ENCODE measurements at places on chromosomes 6 and 20.

DNA sequence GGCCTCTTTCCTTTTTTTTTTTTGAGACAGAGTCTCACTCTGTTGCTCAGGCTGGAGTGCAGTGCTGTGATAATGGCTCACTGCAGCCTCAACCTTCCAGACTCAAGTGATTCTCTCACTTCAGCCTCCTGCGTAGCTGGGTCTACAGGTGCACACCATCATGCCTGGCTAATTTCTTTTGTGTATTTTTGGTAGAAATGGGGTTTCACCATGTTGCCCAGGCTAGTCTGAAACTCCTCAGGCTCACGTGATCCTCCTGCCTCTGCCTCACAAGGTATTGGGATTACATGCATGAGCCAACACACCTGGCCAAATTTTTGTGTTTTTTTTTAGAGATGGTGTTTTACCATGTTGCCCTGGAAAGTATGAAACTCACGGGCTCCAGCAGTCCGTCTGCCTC lies 29.3 kb downstream of the SRC start:
- DNase-seq = no peak

- DNase-seq = no peak
Measured at GRCh38 chr6:105967917-105968602, 118.1 kb upstream of the PRDM1 start.

DNA sequence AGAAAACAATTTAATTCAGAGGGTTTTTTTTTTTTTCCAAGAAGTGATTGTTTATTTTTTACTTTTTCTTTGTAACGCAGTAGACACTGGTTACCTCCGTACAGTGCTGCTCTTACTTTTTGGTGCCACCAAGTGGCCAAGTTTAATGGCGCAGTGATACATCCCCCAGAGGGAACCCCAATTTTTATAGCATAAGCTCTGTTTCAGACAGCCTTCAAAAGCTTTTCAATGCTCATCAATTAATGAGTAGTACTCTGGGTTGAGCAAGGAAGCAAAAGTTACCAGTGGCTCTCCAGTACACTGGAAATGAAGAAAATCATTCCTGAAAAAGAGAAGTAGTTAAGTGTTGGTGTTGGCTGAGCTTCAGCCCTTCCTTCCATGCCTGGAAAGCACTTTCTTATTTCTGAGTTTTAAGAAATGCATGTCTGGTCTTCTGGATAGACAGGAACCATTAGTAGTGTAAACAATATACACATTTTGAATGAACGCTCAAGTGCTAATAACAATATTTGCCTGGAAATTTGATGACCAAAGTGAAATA lies 129.1 kb upstream of the SMLR1 start:
- DNase-seq = peak; percentile 55

- DNase-seq = no peak
Measured at GRCh38 chr20:37977786-37978185, 55.5 kb downstream of the TTI1 start.

DNA sequence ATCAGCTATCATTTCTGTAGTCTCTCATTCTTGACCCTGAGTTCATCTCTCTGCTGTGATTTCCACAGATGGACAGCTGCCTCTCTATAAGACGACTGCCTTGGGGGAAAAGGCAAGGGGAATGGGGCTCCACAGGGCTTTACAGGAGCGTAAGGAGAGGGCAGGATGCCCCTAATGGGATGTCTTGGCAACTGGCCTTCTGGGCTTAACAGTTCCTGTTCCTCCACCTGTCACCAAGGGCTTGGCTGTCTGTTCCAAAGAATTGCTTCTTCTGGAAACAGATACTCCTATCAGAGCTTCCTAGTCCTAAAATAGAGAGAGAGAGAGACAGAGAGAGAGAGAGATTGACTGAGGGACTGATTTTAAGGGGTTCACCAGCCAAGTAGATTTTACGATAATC lies 181.9 kb downstream of the TMEM200A start:
- DNase-seq = peak; percentile 90

DNA sequence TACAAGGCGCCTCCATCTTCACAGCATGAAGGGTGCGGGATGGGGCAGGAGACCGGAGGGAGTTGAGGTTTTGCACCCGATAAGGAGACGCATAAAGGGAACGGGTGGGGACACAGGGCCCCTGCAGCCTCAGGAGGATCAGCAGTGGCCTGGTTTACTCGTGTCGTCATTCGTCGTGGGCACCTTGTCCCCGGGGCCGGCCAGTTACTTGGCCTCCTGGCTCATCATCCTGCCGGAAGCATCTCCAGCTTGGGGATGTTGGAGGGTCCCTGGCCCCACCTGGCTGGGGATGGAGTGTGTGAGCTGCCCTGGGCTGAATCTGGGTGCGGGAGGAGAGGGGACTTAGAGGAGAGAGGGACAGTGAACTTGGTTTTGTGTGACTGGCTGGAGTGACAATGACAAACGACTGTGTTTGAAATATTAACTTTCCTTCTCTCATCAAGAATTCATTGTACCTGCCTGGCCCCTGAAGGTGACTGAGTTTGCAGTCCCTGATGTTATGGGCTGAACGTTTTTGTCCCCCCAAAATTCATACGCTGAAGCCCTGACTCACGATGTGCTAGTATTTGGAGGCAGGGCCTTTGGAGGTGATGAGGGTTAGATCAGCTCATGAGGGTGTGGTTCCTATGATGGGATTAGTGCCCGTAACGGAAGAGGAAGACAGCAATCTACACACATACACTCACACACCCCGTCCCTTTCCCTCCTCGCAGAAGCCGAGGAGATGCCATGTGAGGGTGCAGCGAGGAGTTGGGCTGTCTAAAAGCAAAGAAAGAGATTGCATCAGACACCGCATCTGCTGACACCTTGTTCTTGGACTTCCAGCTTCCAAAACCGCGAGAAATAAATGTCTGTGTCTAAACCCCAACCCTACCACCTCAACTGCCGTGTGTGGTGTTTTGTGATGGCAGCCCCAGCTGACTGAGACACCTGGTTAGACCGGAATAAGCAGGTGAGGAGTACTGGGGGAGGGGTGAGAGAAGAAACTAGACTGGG lies 65.0 kb upstream of the MAP3K4 start:
- no peak for DNase-seq

DNA sequence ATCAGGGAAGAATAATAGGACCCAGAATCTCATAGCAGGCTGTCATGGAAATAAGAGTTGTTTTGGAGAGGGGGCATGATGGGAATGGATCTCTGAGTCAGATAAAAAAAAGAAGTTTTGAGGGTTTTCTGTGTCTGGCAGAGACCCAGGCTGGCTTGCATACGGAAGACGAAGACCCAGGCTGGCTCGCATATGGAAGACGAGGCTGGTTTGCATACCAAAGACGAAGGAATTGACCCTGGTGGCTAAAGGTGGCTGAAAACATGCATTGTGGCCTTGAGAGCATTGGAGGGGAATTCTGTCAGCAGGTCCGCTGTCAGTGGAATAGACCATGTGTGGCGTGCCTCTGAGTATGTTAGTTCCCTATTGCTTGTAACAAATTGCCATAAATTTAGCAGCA lies 335.1 kb downstream of the BTBD3 start:
- no peak for DNase-seq

- no peak for DNase-seq
Measured at GRCh38 chr20:49231471-49231870, 12.3 kb downstream of the DDX27 start.

GRCh38 chr6:157689875-157690274 lies 133.2 kb upstream of the SNX9 start:
- no peak for DNase-seq

DNA sequence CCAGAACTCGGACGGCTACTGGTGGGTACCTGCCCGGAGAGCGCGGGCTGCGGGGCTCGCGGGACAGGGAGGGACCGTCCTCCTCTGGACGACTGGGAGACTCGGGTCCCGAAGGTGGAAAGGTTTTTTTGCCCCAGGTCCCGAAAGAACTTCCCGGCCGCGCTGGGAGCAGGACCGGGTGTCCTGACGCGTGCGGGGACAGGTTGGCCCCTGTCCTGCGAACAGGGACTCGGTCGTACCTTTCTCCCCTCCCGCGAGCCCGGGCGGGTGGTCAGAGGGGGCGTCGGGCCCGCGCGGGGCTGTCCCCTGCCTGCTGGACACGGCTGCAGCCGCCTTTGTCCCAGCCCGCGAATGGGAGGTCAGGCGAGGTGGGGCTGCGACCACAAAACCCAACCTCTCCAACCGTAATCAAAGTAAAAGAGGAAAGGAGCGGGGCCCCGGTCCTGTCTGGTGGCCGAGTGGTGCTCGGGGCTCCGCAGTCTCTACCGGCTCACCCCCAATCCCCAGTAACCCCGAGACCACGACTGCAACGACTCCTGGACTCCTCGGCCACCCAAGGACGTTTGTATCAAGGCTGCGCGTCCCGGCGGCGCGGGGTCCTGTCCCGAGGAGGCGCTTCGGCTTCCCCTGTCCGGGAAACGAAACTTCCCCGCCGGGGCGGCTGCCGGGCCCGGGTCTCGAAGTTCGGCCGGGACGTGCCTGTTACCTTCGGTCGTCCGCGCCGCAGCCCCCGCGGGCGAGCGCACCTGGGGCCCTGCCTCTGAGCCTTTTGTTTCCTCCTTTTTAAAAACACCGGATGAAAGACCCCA lies 798 bp downstream of the DSP start:
- no peak for DNase-seq

- no peak for DNase-seq
Measured at GRCh38 chr6:151199991-151200390, 39.8 kb upstream of the AKAP12 start.

DNA sequence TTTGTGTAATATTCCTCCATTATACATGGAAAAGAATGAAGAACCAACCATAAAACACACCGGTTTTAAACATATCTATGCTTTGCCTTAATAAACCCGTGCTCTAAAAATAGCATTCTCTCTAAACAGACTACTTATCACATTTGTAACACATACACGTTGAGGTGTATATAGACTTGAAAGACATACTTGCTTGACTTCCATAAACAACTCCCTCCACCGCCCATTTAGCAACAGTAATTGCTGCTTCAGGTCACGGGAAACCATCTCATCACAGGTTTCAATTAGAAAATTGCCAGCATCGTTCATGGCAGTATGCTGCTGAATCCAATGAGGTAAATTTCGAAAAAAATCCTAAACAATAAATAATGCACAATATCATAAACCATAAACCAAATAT lies 174.0 kb downstream of the SYNE1 start:
- peak; percentile 83 for DNase-seq

GRCh38 chr20:46221256-46221833 lies 87.0 kb downstream of the CDH22 start:
- DNase-seq = peak; percentile 60

GRCh38 chr6:137494281-137494987 lies at the start of gene OLIG3:
TSS of gene OLIG3 (minus strand) at chr6:137494394. CDS start at chr6:137494170, 224 bp downstream.
- peak; percentile 58 for DNase-seq

DNA sequence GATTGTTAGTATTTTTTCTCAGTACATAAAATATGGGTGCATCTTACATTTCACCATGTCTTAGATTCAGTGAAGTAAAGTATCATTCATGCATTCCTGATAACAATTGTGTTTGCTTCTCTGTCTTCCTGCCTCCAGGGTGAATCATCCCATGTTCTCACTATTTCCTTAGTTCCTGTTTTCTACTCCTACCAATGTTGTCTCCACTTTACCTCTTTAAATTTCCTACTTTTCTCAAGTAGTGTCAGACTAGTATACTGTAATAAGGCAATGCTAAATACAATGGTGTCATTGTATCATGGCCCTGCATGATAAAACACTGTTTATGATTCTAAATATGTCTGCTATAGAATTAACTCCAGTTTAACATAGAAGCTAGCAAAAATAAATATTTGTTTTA lies 37.4 kb upstream of the GABRR1 start:
- DNase-seq = no peak

DNA sequence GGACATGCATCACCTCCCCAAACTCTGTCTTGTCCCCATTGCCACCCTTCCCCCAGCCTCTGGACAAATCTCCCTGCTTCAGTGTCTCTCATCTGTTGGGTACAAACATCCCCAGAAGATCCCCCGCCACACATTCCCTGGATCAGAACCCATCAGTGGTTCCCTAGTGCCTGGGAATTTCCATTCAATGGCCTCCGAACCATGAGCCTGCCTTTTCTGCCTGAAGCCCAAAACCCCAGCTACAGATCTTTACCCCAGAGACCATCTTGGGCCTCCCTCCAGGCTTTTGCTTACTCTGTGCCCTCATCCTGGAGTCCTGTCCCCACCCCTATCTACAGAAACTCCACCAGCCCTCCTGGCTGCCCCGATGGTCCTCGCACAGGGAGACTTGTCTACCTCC lies 78.1 kb downstream of the CDH26 start:
- DNase-seq = no peak

DNA sequence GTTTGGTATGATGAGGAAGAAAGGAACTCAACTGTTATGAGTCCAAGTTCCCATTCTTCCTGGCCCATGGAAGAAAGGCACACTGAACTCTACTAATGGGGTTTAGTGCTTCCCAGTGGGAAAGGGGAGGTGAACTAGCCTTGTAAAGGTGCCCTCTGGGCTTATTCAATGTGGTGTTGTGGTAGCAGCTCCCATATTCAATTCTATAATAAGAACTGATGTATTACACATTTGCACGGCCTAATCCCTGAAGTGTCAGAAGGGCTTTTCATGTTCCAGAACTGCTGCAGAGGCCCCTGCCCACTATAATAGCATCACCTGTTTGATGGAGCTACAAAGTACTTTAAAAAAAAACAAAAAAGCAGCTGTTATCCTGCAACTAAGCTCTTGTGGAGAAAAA lies 17.1 kb downstream of the PRKN start:
- DNase-seq = no peak

GRCh38 chr6:160949531-160949930 lies 42.0 kb upstream of the MAP3K4 start:
- DNase-seq = no peak

- no peak for DNase-seq
Measured at GRCh38 chr20:49593466-49594142, 25.7 kb upstream of the PTGIS start.

- DNase-seq = peak; percentile 67
Measured at GRCh38 chr20:11716239-11716944, 201.3 kb upstream of the BTBD3 start.

GRCh38 chr20:906703-907270 lies 9.3 kb downstream of the ANGPT4 start:
- DNase-seq = no peak

GRCh38 chr6:33926451-33926850 lies 122.6 kb upstream of the MLN start:
- peak; percentile 63 for DNase-seq

- no peak for DNase-seq
Measured at GRCh38 chr6:78947529-78947928, 80.2 kb downstream of the IRAK1BP1 start.

GRCh38 chr6:139475241-139475640 lies 100.8 kb upstream of the CITED2 start:
- DNase-seq = no peak

DNA sequence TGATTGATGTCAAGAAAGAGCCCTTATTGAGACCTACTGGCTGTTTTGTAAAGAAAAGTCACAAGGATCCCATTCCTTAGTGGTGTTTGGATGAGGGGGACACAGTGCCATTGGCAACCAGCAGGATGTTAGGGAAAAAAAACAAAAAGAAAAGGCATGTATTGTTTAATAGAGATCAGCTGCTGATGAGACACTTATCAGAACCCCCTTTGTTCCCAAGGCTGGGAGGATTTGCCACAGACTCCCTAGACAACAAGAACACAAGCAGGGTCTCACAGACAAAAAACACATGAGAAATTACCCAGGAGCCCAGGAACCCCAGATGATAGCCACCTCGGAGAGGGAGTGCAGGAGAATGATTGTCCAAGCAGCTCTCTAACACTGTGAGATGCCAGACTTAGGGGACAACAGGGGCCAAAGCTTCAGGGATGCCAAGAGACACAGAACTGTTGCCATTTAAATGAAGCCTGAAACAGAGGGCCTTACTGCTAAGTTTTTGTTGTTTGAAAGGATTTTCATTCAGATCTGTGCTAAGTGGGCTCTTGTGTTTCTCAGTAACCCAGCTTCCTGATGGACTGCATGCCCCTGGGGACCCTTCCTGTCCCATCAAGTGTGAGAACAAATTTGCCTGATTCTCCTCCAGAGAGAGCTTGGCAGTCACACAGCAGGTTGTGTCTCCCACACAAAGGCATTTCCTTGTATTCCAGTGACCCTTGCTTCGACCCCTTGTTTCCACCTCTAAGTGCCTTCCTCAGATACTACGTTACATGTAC lies 48.7 kb upstream of the HEY2 start:
- no peak for DNase-seq

All from NCI-H524 (cell line).